CD8-positive, alpha-beta memory T cell (primary cell): ENCODE measurements at places on chromosomes 2 and 18.

- DNase-seq: peak; percentile 11
Measured at GRCh38 chr2:216404010-216404618, 8.2 kb upstream of the SMARCAL1 start.

DNA sequence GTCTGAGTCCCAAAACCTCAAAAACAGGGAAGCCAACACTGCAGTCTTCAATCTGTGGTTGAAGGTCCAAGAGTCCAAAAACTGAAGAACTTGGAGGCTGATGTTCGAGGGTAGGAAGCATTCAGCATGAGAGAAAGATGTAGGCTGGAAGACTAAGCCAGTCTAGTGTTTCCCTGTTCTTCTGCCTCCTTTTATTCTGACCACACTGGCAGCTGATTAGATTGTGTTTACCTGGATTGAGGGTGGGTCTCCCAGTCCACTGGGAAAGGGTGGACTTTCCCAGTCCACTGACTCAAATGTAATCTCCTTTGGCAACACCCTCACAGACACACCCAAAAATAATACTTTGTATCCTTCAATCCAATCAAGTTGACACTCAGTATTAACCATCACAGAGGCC lies 27.5 kb upstream of the IL1B start:
- no peak for DNase-seq

DNA sequence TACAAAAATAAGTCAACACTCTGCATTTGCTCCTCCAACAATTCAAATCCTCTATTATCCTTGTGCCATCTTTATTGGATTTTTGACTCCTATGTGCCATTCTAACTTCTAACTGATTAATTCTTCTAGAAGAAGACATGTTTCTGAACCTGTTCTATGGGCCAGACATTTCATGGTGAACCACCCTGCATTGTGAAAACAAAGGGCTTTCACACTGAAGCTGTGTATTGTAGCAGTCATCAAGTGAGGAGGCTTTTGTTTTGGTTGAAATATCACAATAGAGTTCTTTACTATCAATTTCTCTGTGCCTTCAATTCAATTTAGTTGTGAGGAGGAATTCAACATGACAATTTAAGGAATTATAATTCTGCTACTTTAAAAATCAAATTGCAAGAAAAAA lies 357.9 kb downstream of the PLCL1 start:
- no peak for DNase-seq

GRCh38 chr18:21069468-21069867 lies 42.1 kb downstream of the ROCK1 start:
- no peak for DNase-seq

DNA sequence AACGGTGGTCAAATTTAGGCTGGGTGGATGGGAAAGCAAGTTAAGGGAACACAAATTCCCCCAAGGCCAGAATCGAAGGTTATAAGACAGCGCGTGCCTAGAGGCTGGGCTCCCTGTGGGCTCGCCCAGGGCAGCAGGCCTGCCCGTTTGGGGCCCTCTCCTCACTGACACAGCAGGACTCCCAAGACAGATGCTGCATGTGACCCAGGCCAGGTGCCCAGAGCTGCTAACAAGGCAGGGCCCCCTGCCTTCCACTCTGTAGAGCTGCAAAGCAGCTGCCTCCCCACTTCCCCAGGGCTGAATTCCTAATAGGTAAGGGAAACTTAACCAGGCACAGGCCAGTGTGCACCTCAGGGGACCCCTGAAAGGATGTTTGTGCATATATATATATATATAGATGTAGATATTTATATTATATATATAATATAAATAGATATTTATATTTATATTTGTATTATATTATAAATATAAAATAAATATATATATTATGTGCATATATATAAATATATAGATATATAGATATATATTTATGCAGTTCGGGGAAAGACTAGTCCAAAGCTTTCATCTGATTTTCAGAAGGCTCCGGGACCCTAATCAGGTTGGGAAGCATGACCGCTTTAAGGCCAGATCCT lies 43.7 kb downstream of the TMEM37 start:
- DNase-seq: no peak

DNA sequence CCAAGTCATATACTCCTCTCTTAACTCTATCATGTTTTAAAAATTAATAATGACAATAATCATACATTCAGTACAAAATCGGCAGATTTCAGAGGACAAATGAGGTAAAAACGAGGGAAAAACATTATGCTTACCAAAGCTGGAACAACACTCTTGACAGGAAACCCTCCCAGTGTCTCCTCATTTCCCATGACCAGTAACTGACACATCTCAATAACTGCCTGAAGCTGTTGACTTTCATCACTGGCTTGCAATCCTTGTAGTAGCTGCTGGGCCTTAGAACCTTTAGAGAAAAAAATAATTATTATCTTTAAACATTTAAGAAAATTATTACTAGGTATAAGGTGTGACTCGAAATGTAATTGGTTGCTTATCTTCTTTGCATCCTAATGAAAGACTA lies 103.6 kb downstream of the TRIP12 start:
- DNase-seq: no peak

- DNase-seq: no peak
Measured at GRCh38 chr2:6589150-6589549, 276.6 kb downstream of the CMPK2 start.
